ENCODE measurements at places on chromosomes 5 and 9.
A peak's percentile ranks its signal among the peaks of the same experiment; 100 is the strongest.

DNA sequence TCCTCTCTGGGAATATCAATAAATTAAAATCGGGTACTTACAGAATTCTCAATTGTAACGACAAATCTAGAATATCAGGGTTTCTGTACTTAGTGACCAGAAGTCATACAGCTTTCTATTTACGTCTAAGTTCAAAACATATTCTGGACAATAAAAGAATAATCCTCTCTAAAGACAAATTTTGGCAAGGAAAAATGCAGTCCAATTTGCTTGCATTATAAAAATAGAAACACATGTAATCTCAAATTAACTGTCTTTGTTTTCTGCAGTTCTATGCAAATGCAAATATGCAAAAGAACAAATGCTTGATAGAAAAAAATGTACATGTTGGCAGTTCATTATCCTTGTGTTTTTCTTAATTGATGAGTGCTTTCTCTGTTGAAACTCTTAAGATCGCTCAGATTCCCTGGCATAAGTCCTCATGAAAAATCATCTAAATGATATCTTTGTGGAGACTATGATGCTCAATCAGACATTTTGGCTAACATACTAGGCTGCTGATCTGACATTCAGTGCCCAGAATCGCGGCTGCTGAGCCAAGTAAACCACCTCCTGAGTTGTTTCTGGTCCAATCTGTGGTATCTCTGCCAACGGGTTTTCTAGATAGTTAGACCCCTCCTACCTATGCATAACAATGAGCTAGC, 990.1 kb upstream of the C9orf72 start:
- no peak for ATAC-seq

- no peak for ATAC-seq
Measured at GRCh38 chr5:139137697-139138096, 60.5 kb downstream of the SIL1 start.

DNA sequence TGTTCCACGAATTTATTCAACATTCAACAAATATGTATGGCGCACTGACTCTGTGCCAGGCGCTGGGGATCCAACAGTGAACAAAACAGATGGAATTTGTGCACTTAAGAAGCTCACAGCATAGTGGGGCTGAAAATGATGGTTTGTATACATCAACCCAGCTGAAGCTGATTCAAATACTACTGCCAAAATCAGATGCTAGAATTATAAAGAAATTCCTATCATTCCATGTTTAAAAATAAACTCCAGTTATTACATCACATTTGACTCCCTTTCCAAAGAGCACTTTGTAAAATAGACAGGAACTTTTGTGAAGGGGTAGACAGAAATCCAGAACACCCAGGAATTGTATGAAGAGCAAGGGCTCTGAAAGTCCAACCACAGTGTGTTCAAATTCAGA, 54.1 kb downstream of the ZNF608 start:
- ATAC-seq = no peak

GRCh38 chr5:88740604-88741185, 142.3 kb downstream of the MEF2C start:
- ATAC-seq = no peak

DNA sequence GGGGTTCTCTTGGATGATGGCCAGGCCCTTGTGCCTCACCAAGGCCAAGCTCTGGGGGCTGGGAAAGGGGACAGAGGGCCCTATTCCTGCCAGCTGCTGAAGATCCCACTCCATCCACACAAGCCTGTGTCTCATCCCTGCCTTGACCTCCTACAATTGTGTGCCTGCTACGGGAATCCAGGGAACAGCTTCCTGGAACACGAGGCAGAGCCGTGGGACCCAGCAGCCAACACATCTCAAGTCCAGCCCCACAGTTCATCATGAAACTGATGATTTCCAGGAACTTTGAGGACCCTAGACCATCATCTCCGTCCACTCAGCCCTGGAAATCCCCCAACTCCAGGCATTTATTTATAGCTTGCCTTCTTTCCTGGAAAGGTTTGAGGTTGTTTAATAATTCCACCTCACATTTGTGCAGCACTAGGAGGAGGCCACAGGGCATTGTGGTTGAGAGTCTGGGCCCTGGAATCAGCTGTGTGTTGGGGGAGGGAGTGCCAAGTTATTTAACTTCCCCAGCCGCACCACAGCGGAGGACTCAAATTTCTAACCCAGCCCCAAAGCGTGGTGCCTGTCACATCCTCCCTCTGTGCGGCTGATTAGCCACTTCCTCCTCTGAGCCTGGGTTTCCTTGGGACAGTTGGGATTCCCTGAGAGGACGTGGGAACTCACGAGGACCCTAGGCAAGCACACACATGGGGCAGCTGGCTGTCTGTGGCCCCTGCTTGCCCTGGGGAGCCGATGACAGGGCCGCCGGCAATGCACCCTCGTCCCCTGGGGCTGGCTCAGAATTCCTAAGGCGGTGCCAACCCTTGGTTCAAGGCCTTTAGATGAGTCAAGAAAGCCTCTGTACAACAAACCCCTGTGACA, 58.2 kb upstream of the GGTA1 start:
- ATAC-seq = peak; percentile 83

GRCh38 chr9:123742009-123742767, 187.7 kb downstream of the DENND1A start:
- ATAC-seq = peak; percentile 77

GRCh38 chr9:127561491-127562278, 50.4 kb upstream of the STXBP1 start:
- ATAC-seq = peak; percentile 93

DNA sequence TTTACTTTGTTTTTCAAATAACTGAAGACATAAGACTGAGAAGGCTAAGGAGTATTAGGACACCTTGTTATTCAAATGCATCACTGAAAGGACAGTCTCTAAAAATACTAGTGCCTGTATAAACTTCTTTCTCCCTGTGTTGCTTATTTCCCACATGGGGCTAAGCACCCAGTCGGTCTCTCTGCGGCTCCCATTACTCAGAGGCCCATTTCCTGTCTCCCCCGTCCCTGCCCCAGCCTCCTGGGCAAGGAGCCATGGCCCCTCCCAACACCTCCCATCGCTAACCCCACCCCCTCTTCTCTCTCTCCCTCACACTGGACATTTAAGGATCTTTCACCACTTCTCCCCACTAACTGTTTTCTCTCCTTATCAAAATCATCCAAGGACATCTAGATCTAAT, 81.9 kb downstream of the EBF1 start:
- peak; percentile 50 for ATAC-seq

- ATAC-seq = no peak
Measured at GRCh38 chr5:58466939-58467338, 7.1 kb upstream of the PLK2 start.

GRCh38 chr5:133820507-133820906, 147.9 kb downstream of the C5orf15 start:
- no peak for ATAC-seq

GRCh38 chr5:160475864-160476438, 54.3 kb downstream of the PTTG1 start:
- ATAC-seq = no peak

- no peak for ATAC-seq
Measured at GRCh38 chr5:150066901-150067396, 19.4 kb downstream of the CSF1R start.

- ATAC-seq = peak; percentile 87
Measured at GRCh38 chr9:94900222-94901018, 173.9 kb downstream of the AOPEP start.

DNA sequence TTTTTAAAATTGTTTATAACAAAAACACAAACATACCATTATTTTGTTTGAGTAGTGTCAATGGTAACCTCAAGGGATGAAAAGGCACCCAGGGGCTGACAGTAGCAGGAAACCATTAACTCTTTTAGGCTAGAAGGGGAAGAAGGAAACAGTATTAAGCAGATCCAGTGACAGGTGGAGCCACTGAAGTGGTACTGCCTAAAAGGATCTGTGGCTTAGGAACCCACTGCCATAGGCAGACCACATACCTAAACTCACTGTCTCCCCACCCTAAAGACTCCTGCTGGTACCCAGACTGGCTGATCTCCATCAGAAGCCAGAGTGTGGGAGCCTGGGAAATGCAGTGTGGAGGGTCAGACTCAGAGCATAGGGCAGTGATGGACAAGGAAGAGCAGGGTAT, 13.5 kb downstream of the RLN1 start:
- no peak for ATAC-seq

DNA sequence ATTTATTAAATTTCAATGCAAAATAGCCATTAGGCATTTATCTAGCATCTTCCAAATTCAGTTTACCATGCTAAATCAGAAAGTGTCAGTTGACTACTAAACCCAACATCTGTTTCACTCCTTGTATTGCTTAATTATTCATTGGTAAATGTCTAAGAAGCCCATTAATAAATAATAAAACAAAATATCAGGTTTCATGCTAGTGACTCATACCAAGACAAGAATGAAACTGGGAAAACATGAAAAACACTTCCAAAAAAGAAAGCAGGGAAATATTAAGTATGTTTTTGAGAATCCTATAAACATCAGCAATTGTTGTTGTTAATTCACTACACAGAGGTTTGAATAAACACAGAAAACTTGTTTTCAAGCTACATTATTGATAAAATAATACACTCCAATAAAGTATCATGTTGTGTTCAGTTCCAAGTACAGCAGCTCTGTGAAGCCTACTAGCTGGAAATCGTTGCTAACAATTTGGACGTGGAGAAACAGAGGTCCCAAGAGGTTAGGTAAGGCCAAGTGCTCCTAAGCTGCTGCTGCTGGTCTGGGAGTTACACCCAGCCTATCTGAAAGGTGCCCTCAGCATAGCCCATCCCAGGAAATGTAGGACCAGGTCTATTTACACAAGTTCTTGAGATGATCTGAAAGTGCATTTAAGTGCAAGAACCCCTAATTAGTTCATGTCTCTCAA, 78.8 kb downstream of the GNAQ start:
- ATAC-seq = peak; percentile 68

DNA sequence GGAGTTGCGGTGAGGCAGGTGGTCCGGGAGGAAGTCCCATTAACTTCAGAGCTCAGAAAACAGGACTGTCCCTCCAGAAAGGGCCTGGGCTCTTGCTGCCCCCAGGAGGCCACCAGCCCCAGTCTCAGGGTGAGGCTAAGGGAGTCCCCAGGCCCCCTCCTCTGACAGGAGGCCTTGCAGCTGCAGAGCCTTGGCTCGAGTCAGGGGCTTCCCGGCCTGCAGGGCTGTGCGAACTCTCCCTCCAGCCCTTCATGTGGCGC, 3.2 kb upstream of the STPG3 start:
- no peak for ATAC-seq

DNA sequence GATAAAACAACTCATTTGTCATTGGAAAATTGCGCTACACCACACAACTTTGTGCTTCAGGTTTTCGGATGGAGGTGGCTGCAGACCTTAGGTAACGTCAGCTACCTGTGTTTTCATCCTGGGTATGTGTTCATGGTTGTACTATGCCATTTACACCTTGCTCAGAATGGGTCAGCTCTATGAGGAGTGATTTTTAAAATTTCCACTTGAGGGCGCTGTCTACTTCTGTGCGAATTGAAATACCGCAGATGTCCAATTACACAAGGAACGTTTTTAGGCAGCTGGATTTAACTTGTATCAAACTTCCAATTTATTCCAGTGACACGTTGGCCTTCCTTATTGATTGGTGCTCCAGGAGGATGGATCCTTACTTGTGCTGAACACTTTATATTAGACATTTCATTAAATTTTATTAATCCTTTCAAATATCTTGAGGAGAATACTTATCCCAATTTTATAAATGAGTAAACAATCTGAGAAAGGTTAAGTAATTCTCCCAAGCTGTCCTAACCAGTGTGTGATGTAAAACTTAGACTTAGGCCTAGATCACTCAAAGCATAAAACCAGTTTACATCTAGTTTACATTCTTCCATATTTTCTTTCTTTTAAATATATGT, 23.4 kb downstream of the DMRTA1 start:
- ATAC-seq = no peak

GRCh38 chr9:33142535-33142934, 24.6 kb downstream of the B4GALT1 start:
- ATAC-seq = no peak

DNA sequence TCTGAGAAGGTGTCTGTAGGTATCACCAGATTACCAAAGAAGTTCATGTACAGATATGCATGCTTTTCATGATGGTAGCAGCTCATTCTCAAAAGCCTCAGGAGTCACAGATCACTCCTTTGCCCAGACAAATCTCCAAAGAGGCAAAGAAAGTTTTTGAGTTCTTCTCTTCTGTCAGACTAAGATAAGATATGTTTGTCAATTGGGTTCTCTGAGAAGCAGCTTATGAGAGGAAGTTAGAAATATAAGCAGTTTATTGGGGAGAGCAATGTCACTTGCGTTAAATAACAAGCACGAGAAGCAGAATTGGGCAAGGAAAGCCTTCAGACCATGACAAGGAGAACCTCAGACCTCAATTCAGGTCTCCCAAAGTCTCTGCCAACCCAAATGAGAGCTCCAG, 219.2 kb upstream of the KLF4 start:
- no peak for ATAC-seq
